Activated CD4-positive, alpha-beta memory T cell treated with anti-CD3 and anti-CD28 coated beads for 36 hours (primary cell): ENCODE measurements at places on chromosomes 12 and 14. TPM values are rescaled to one million over a fixed set of nuclear protein-coding genes. Genes with fewer than 3 reads are reported as not detected.

DNA sequence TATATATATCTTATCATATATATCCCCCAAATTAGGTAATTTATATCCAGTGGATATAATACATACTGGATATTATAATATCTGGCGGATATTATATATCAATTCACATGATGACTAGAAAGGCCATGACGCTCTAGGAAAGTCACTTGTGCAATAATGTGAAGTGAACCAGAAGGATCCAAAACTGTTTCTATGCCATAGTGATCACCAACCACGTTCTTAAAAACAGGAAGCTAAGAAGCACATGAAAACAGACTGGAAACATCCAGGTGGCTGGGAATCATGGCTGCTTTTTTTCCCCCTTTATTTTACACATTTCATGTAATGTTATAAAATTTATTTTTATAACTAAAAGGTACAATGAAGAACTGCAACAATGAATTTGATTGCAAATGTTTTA, 1.4 kb downstream of the GUCY2C start:
- DNase-seq, result no peak

GRCh38 chr12:104734541-104735095, 223.5 kb downstream of the SLC41A2 start:
- DNase-seq, result no peak

DNA sequence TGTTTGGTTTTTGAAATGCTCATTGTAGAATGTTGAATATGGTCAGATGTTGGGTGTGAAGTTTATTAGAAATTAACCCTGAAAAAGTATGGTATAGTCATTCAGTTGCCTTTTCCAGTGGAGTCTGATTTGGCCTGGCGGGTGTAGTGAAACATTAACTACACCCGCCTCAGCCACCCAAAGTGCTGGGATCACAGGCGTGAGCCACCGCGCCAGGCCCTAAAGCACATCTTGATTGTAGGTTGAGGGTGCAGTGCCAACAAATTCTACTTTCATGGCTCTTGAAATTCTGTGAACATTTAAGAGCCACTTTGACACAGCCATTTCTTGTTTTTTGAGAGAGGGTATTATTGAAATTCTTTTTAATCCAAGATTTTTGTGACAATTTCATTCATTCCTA, 624.9 kb downstream of the DIO2 start:
- no peak for DNase-seq

GRCh38 chr14:28758885-28759652, 7.5 kb upstream of the FOXG1 start:
- DNase-seq, result no peak

DNA sequence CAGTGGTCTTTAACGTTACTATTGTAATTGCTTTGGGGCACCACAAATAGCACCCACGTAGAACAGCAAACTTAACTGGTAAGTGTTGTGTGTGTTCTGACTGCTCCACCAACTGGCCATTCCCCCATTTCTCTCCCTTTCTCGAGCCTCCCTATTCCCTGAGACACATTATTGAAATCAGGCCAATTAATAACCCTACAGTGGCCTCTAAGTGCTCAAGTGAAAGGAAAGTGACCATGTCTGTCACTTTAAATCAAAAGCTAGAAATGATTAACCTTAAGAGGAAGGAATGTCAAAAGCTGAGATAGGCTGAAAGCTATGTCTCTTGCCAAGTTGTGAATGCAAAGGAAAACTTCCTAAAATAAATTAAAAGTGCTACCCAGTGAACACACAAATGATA, 22.3 kb downstream of the PPP1R13B start:
- DNase-seq, result no peak

The EPYC gene
- not detected for total RNA-seq
